ENCODE measurements at places on chromosomes 3 and 15.

DNA sequence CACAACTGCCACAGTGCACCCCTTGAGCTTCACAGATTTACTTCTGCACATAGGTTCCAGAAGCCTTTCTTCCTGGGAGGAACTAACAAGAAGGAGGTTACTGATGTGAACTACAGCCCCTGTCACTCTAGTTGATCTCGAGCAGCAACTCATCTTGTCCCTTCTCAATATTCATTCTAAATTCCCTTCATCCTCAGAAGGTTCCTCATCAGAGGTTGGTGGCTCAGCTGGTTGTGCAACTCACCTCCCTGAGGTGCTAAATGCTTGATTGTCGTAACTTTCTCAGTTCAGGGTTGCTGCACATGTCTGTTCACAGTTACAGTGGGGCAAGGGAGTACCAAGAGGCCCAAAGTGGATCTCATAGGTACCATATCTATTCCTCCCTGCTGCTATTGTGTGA, 5.7 kb upstream of the A4GNT start:
- no peak for DNase-seq

DNA sequence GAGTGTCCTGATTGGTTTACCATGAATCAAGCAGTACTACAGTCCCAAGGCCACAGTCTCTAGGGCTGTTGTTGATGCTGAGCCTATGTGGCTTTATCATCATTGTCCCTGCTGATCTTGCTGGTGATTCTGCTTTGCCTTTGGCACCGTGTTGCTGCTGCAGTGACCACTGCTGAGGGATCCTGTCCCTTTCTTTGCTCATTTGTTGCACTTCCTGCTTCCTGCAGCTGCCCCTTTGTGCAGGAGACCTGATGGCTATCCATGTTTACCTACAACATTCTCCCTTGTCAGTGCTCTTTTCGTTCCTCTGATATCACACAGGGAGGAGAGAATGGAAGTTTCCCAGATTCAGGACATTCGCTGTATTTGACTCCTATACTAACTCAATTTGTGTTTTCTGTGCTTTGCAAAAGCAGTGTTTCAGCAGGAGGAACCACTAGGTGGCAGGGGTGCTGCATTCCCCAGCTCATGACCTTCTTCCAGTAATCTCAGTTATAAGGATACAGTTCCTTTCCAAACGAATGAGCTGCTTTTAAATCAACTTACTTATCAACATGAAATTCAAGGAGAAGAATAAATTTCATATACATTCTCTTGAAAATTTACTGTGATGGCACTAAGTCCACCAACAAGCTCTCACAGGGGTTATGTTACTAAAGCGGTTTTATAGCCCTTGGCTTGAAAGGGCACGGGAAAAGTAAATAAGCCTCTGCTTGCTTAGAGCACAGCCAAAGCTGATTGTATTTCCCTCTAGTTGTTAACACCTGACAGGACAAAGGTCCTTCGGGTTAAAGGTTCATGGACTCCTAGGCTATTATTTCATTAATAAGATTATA, 9.7 kb upstream of the THUMPD3 start:
- peak; percentile 51 for DNase-seq

DNA sequence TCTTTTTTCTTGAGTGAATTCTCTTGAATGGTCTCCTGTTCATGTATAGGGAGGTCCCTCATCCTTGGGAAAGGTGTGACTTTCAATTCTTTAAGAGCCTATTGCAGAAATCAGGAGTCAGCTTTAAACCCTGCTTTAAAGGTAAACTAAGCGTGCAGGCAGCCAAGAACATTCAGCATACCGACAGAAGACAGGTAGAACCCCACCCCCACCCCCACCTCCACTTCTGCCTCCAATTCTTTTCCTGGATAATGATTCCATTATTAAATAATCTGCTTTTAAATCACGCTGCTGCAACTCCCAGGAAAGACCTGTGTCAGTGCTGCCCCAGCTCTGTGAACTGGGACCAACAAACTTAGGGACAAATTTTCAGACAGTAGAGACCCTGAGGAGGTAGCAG, 49.3 kb upstream of the SKOR1 start:
- DNase-seq, result no peak

DNA sequence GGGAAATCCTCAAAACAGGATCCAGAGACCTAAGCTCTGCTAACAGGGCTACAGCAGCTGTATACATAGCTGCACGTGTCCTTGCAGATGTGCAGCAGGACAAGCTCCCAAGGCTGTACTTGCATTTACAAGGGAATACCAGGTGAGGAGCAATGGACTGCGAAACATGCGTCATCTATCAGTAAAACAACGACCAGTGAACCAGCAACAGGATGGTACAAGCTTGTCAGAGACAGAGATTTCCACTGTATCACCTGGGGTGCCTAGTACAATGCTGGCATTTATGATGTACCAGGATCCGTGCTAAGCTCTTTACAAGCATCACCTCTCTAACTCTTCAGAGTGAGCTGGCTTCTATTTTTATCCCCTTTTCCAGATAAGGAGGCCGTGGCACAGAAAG, 227.3 kb downstream of the FOXP1 start:
- no peak for DNase-seq

DNA sequence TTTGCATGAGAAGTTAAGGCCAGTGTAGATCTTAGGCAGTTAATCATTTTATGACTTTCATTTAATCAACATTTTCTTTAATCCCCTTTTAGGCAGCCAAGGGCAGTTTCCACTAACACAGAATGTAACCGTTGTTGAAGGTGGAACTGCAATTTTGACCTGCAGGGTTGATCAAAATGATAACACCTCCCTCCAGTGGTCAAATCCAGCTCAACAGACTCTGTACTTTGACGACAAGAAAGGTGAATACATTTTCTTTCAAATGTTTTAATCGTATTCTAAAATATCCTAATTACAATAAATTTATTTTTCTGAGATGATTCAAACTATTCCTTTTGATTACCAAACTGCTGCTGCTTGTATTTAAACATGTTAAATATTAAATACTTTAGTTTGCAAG, 843.2 kb downstream of the CADM2 start:
- DNase-seq, result no peak

- no peak for DNase-seq
Measured at GRCh38 chr3:14552041-14552648, 12.0 kb upstream of the GRIP2 start.

GRCh38 chr15:65869954-65870871, 922 bp downstream of the RAB11A start:
- DNase-seq, result no peak

DNA sequence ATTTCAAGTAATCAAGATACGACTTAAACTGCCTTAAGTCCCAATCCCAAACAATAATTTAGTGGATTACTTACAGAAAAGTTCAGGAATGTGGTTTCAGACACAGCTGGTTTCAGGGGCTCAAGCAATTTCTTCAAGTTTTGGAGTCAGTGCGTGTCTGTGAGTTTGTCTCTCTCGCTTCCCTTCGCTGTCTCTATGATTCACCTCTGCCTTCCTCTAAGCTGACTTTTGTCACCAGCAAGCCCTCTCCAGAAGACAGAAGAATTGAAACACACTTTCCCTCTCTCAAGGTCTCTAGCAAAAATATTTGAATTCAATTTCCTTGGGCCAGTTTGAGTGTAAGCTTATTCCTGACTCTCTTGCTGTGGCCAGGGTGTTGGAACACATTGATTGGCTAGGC, 392.4 kb downstream of the EDEM1 start:
- DNase-seq, result no peak

DNA sequence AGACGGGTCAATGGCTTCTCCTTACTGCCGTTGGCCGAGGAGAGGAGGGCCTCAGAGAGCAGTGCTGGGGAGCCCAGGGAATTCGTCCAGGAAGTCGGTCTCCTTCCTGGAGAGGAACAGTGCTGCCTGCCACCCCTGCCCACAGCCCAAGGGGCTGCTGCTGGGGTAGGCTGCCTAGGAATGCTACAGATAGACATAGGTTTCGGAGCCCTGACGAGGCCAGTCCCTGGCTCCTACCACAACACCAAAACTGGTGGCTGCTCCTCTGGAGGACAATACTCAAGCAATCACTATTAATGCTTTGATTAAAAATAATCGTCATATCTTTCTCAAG, 30.5 kb downstream of the ANP32A start:
- DNase-seq, result no peak

DNA sequence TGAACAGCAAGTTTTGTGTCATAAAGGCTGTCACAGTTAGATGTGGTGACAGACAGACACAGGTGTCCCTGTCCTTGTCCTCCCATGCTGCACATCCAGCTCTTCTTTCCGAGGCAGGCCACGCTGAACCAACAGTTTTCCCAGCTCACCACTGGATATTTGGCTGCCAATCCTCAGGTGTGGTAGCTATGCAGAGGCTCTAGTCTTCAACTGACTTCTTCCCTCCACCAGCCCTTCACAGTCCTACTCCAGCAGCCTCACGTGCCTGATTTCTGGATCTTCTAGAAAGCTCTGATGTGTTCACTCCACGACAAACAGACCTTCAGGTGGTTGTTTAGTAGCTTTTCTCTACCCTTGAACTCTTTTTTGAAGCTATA, 145.5 kb downstream of the UACA start:
- DNase-seq, result no peak

DNA sequence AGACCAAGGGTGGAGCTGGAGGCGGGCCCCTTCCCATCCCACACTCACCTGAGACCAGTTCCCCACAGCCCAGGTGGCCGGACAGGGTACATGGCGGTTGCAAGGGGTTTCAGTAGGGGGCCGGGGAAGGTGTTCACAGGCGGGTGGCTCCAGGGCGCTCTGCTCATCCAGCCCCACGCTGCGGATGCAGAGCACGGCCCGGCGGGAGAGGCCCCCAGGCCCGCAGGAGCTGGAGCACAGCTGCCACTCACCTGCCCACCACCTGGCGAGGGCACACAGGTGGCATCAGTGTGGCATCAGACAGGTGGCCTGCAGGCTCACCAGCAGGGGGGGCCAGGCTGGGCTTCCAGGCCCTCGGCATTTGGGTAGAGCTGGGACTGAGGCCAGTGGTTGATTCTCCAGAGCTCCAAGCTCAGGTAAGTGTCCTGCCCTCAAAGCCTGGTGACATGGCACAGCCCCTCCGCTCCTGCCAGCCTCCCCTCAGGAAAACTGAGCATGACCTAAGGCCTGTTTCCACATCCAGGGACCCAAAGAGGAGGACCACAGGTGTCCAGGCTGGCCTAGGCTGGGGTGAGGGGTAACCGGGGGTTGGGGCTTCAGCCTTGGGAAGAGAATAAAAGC, 43.8 kb downstream of the ADAMTS7 start:
- DNase-seq, result peak; percentile 33

- DNase-seq, result no peak
Measured at GRCh38 chr3:67044295-67044694, 46.2 kb downstream of the KBTBD8 start.

DNA sequence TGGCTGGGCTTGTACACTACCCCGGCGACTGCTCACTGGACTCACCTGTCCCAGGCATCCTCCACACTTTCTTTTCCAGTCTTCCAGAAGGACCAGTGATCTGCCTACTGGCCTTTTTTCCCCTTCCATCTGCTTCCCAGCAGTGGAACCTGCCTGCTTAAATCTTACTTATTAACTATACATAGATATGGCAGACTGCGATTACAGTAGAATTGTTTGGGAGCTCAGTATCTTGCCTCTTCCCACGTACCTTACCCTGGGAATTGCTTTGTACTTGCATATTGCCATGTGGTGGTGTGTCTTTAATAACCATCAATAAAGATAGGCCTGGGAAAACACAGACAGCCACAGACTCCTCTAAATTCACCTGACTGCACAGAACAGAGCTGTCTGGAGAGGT, 11.8 kb upstream of the HES1 start:
- DNase-seq, result no peak

DNA sequence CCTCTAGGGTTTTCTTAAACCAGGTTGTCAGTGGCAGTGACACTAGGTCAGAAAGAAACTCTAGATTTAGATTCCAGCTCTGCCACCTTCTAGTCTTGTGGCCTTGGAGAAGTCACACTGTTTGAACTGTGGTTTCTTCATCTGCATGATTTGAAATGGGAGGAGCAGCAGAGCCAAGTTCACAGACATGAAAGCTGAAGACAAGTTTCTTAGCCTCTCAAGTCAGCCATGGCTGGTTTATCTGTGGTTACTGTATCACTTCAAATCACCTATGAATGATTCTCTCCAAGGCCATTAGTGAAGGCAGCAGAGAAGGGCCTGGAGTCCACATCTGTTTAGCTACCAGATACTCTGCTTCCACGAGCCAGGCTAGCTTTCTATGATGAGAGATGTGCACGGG, 15.6 kb downstream of the CLEC3B start:
- no peak for DNase-seq

- DNase-seq, result no peak
Measured at GRCh38 chr15:58110999-58111717, 27.0 kb upstream of the AQP9 start.

- no peak for DNase-seq
Measured at GRCh38 chr3:32876920-32877319, 59.1 kb downstream of the TRIM71 start.

DNA sequence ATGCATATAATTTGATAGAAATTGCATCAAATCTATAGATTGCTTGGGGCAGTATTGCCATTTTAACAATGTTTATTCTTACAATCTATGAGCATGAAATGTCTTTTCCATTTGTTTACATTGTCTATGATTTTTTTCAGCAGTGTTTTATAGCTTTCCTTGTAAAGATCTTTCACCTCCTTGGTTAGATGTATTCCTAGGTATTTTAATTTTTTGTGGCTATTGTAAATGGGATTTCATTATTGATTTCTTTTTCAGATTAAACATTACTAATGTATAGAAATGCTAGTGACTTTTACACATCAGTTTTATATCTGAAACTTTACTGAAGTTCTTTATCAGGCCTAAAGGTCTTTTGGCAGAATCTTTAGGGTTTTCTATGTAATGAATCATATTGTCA, 237.6 kb upstream of the STAC start:
- DNase-seq, result no peak

- no peak for DNase-seq
Measured at GRCh38 chr3:88019024-88019423, 39.8 kb downstream of the CGGBP1 start.

- DNase-seq, result no peak
Measured at GRCh38 chr15:86165265-86166211, 85.9 kb downstream of the AGBL1 start.

DNA sequence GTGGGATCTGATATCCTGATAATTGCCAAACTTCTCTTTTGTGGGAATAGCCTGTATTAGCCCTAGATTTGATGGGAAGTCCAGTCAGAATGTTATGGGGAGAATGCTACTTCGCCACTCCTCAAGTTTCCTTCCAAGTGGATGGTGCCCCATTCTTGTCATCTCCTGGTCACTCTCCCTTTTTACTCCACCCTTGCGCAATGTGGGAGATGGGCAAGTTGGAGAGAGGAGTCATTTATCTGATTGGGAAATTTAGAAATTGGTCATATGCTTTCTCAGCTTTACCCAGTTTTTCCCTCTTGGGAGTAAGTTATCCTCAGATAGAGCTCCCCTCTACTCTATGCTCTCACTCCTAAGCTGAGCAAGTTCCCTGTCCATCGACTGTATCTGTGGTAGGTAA, 14.4 kb downstream of the FANCD2OS start:
- DNase-seq, result no peak

DNA sequence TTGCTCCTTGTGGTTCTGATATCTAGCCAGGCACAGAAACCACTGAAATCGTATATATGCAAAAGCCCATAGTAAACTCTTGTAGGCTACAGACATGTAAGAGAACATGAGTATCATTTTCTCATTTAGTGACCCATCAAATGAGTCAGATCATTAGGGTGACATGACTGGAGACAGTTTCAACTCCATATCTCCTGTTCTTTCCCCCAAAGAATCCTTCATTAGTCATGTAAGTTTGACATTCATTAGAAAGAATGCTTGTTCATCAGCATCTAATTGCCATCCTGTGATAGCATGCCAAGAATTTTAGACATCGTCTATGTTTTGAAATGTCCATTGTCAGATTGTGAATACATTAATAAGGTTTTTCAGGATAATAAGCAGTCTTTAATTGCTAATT, 264.9 kb upstream of the TPM1 start:
- DNase-seq, result no peak

- no peak for DNase-seq
Measured at GRCh38 chr3:135490219-135490915, 475.2 kb upstream of the PPP2R3A start.

All from activated naive CD8-positive, alpha-beta T cell treated with anti-CD3 and anti-CD28 coated beads, Interleukin-2, amount 10 ng/mL, durations not matched to agents 7 days and 5 days (primary cell).